H7 (cell line): ENCODE measurements at places on chromosomes 2 and 18. TPM values are rescaled to one million over a fixed set of nuclear protein-coding genes. Genes with fewer than 3 reads are reported as not detected.

DNA sequence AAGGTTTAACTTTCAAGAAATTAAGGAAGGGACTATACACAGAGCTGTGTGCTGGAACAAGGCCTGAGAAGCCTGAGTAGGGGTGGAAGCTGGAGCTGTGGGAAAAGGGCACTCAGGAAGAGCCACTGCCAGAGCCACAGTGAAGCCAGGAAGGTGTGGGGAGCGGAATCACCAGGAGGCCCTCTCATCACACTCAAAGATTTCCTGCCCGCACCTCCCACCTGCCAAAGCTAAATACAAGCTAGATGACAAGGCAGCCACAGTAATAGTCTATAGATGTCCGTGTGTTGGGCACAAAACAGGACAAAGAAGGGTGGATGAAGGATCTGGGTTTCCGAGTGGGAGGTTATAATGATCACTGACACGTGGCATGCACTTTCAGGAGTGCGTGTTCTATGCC lies 126.0 kb downstream of the ZNF532 start:
- DNase-seq = no peak

The NAPG gene
- 32.1 and 34.7 TPM in 2 replicates for total RNA-seq

The MRO gene
- 1.1 and 1.7 TPM in 2 replicates for total RNA-seq

- no peak for DNase-seq
Observed at GRCh38 chr2:47198985-47199451, 43.9 kb upstream of the STPG4 start.

DNA sequence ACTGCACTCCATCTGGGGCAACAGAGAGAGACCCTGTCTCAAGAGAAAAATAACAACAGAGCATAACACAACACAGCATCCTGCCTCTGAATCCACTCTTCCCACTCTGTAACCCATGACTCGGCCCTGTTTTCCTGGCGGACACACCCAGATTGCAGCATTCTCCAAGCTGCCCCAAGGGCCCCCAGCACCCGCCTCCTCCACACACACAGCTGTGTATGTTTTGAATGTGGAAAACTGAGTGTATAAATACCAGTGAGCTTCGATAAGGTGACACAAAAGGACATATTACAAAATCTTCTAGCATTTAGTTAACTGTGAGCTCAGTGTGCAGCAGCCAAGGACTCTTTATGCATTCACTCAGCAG lies 13.0 kb downstream of the IMPA2 start:
- no peak for DNase-seq

GRCh38 chr18:76137216-76137615 lies 357.8 kb downstream of the ZNF516 start:
- no peak for DNase-seq
